ENCODE measurements at places on chromosomes 3 and 15.

- DNase-seq, result no peak
These were observed 94.4 kb downstream of the MYLK start for GRCh38 chr3:123789760-123790159.

DNA sequence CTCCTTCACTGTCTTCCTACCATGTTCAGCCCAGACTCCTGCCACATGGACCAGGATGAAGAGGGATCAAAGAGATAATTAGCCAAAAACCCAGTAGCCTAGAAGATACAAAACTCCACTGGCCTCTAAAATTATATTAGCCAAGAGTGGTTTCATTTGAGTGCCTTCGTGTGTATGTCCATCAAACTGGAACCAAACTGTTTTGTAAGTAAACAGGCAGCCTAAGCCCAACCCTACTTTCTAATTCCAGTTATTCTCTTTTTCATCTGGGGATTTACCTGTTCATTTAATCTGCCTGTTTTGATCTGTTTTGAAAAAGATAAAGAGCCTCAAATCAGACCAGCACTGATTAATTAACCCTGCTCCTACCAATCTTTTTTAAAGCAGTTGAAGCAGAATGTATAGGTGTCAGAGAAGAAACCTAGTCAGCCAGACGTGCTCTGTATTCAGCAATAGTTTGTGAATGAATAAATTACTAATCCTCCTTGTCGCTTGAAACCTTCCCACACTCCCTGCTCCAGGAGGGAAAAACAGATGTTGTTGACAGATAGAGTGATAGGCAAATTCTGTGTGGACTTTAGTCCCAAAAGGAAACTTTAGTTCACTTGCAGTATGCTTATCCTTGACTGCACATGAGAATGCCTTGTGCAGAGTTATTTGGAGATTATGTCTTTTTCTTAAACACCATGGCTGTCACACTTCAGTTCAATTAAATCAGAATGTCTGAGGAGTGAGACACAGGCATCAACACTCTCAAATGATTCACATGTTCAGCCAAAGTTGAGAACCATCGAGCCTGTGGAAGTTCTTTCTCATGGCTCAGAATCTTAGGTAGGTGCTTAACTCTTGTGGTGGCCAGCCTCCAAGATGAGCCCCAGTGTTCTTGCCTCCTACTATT is 55.5 kb upstream of the ZBED2 start:
- DNase-seq, result no peak

DNA sequence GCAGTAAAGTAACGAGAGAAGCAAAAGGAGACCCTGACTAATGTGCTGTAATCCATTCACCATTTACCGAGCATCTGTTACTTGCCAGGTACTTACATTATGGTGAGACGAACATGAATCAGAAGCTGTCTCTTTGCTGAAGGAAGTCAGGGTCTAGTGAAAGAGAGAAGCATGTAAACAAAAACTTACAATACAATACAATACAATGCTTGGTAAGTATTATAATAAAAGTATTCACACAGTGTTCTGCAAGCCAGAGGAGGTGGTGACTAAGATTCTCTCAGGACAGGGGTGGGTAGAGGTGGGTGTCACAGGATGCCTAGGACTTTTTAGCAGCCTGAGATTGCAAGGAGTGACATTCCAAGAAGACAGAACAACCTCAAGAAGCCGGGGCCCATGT is 50.2 kb upstream of the MGA start:
- no peak for DNase-seq

GRCh38 chr3:138594935-138595610 is 1.0 kb upstream of the CEP70 start:
- DNase-seq, result no peak

GRCh38 chr3:16290827-16291196 is 25.8 kb downstream of the OXNAD1 start:
- no peak for DNase-seq

DNA sequence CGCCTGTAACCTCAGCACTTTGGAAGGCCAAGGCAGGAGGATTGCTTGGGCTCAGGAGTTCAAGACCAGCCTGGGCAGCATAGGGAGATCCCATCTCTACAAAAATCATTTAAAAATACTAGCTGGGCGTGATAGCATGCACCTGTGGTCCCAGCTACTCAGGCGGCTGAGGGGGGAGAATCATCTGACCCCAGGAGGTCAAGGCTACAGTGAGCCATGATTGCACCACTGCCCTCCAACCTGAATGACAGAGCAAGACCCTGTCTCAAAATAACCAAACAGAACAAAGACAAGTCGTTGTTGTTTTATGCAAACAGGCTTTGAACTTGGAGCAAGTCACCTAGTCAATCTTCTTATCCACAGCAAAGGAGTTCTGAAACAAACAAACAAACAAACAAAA is 82.0 kb upstream of the AKAP13 start:
- DNase-seq, result no peak
